ENCODE measurements at places on chromosomes 6 and 20.

GRCh38 chr6:107441682-107442081 lies 17.7 kb downstream of the PDSS2 start:
- no peak for DNase-seq

GRCh38 chr20:59814840-59815340 lies 118.5 kb downstream of the SYCP2 start:
- DNase-seq = no peak

DNA sequence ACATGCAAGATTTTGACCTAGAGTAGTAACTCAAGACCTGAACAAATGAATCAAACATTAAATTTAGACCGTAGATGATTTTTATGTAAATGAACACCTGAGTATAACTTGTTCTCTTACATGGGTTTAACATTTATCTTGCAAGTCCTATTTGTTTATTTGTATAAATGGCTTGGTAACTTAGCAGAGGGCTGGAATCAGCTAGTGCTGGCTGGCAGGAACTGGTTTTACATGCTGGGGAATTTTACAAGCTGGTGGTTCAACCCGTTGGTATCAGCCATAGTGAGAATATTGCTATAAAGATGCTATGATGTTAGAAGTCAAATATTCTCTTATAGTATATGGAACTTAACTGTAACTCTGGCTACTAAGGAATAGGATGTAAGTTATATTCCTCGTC lies 8.9 kb downstream of the SLC22A2 start:
- no peak for DNase-seq

- no peak for DNase-seq
Measured at GRCh38 chr20:36988494-36988966, 37.0 kb upstream of the SAMHD1 start.

- no peak for DNase-seq
Measured at GRCh38 chr20:63930971-63931553, 25.2 kb downstream of the UCKL1 start.

DNA sequence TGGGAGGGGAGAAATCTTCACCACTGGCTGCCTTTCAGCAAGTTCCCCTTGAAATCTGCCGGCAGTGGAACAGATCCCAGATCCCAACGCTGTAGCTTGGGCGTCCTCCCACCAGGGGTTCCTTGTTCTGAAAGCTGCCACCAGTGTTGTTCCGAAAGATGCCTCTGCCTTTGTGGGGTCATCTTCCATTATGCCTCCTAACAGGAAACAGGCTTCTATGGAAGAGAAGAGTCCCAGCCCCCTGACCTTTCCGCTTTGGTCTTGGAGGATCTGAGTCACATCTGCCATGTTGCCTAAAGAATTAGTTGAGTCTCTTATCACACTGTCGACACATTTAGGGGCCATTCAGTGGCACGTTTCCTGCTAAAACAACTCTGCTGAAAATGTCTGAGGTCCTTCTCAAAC lies 57.5 kb upstream of the NFATC2 start:
- peak; percentile 45 for DNase-seq

GRCh38 chr20:41734506-41734945 lies 116.3 kb upstream of the CHD6 start:
- DNase-seq = peak; percentile 76

- DNase-seq = no peak
Measured at GRCh38 chr6:30688569-30688968, 2.1 kb upstream of the PPP1R18 start.

DNA sequence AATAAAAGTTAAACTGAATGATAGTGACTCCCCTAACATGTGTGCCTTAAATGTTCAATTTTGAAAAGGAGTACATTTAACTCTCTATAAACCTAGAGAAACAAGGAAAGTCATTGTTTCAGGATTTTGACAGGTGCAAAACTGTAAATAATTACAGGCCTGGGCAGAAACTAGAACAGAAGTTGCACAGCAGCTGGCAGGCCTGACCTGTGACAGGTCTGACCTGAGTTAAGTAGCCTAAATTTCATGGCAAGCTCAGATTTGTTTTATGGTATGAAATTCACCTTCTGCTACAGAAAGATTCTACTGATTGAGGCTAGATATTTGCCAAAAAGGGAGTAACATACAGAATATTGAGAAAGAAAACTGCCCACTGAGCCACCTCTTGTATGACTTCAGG lies 166.1 kb downstream of the CDKAL1 start:
- DNase-seq = no peak

GRCh38 chr6:132812255-132812732 lies 2.1 kb upstream of the RPS12 start:
- no peak for DNase-seq

DNA sequence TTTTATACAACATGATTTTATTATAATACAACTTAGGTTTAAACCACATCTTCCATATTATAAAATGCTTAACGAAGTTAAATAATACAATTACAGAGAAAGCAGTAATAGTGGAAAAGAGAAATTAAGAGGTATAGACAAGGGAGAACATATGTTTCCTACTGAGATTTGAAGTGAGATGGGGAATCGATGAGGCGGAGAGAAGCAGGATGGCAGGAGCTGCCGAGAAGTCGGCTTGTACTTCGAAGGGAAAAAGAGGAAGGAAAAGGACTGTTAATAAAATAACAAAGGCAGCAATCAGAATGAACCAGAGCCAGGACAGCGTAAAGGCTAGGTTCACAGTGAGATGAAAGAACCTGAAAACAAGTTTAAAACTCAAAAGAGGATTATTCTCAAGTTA lies 15.4 kb downstream of the FBXL4 start:
- no peak for DNase-seq

GRCh38 chr6:148565930-148566663 lies 180.7 kb upstream of the UST start:
- no peak for DNase-seq

DNA sequence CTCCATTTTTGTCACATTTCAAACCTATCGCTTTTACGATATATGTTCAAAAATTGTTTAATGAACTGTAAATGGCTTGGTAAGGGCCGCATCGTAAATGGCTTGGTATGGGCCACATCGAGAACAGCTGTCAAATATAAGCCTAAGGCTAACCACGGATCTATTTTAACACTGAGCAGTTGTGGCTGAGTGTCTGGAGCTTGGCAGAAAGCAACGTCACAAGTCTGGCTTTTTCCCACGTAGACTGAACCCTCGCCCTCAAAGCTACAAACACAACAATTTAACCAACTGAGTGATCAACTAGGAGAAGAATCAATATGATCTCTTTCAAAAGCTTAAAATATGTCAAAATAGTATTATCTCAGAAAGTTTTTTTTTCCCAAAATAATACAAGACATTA lies 71.4 kb upstream of the PRSS16 start:
- no peak for DNase-seq

DNA sequence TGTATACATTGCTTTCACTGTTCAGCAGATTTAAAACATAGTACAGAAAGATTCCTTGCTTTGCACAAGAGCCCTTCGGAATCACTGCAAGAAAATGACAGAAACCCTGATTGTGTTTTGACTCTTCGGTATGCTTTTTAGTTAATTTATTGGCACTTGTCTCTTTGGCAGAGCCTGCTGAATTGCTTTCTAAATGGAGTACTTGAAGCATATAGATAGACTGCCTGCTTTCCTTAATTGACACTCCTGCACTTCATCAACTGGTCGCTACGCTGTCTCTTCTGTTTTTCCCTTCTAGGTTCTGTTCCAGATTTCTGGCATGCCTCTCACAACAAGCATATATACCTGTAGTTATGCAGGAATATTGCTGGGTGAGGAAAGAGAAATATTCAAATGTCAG lies 22.4 kb upstream of the RBM24 start:
- no peak for DNase-seq

DNA sequence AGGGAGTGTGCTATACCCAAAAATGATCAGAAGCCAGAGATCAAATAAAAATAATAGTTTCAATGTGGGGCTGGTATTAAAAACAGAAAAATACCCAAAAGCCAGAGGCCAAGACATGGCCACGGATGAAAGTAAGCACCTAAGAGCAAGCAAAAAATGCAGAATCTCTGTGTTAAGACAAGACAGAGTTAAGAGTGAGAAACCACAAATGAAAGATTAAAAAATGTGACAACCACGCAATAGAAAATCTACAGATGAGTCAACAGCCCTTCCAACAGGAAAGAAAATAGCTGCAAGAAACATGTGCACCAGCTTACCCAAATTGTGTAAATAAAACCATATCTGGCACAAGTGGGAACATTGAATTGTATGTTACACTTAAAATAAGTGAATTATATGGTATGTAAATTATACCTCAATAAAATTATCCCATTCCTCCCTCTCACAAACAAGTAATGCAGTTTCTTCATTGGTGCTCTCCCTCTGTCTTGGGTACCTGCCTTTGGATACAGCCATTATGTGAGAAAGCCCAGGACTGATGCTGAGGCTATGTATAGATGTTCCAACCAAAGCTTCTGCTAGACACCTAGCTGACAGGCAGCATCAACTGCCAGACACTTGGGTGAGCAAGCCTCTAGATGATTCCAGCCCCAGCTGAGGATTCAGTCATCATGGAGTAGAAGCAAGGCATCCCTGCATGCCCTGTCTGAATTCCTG lies 55.3 kb upstream of the UFL1 start:
- DNase-seq = no peak

DNA sequence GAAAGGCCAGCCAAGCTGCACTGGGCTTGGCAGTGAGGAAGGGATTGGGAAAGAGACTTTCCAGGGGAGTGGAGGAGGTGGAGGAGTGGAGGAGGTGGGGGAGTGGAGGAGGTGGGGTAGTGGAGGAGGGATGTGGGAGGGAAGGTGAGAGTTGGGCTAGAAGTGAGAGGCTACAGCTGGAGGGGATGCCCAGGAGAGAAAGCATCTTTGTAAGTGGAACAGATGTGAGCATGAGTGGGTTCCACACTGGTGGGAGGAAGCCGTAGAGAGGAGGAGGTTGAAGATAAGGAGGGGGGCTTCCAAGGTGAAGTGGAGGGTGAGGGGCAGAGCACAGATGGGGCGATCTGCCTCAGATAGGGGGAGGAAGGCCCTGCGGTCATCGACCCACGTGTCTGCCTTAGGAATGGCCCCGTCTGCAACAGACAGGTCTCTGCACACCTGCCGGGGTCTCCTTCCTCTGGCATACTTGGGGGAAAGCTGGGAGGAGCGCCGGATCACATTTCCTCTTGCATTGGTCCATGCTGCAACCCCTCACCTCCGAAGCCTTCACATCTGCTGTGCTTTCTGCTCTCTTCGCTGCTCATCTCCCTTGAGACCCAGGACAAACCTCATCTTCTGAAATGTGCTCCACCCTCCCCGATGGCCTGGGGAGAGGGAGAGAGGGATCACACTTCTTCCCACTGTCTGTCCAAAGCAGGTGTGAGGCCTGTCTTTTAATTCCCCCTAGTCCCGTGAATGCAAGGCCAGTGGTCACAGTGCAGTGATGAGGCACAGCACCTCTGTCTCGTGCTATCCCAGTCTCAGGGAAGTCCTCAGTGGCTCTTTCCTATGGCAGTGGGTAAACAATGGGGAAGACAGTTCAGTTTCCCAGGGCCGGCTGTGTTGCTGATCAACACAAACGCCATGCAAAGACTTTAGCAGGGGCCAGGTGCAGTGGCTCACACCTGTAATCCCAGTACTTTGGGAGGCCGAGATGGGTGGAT lies 48.6 kb upstream of the SNX9 start:
- no peak for DNase-seq

GRCh38 chr6:112482373-112482772 lies 135.2 kb downstream of the RFPL4B start:
- no peak for DNase-seq

DNA sequence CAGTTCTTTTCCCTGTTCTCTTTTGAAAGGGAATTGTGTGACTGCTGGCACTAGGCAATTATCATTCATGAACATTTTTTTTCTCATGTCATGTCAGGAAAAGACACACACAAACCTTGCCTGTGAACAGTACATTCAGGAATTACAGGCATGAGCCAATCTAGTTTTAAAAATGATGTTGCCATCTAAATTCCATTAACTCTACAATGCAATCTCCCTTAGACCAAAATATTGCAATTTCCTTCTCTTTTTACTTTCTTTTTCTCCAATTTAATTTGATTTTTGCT lies 127.5 kb upstream of the STMND1 start:
- DNase-seq = no peak

Measured in mesendoderm (in vitro differentiated cells).